GOT3 (cell line): ENCODE measurements at places on chromosomes 13 and 19.

- DNase-seq = no peak
Observed at GRCh38 chr13:21949818-21950429, 279.1 kb downstream of the FGF9 start.

DNA sequence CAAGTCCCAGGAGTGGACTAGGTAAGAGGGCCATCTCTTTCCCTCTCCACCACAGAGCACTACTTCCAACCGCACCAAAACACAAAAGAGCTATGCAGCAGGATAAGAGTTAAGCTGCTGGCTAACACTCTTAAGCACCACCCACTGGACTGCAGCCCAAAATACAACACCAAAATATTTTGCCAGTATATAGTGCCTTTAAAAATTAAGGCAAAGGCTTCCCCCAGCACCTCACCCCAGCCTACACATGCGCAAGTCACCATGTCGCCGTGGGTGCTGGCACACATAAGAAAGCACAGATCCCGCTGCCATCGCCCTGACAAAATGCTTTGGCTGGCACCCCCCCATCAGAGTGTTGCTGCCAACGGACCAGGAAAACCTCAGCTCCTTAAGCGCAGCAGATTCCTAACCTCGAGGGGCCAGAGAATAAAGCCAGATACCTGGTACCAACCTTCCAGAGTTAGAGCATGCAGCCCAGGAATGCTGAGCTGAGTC lies 608.3 kb downstream of the PCDH17 start:
- DNase-seq = no peak

DNA sequence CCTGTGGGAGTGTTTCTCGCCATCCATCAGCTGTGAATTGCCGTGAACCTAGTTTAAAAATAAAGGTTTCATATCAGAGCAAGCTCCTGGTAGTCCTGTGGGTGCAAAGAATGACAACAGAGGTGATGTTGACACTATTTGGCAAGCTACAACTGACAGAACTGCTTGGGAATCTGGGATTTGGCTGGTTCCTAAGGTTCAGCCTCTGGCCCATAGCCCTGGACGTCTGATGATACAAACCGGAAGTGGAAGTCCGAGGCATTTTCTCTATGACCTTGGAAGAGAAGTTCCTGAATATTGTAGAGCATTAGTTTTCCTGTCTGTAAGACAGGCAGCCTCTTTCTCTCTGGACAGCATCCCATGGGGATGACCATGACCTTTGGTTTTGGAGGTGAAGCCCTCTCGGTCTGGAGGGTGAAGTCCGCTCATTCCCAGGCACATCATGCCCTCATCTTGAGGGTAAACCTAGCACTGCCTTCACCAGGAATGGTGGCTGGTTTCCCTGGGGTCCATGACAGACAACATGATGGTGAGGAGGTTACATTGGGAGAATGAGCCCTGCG lies 29.1 kb downstream of the GATAD2A start:
- DNase-seq = no peak

GRCh38 chr13:94384231-94384905 lies 95.1 kb downstream of the DCT start:
- no peak for DNase-seq

DNA sequence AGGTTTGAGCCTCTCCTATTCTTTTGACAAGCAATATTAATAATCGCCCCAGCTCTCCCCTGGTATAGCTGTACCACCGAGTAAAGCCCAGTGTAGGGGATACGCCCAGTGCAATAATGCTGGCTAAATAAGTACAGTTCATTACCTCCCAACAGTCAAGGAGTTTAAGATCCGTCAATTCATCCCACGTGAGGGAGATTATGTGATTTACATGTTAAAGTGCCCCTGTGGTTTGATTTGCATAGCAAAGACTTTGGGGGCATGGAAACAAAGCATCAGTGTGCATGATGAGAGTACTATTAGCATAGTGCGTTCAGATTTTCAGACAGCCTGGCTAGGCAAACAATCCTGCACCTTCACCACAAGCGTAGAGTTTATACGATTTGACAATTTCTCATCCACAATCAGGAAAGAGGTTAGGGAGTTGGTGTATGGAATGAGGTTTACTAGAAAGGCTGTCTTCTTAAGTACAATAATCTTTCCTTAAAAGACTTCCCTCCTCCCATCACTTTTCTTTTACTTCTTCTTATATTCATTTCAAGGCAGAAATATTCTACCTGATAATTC lies 754.0 kb downstream of the DIAPH3 start:
- no peak for DNase-seq

GRCh38 chr13:75587679-75588078 lies 38.1 kb downstream of the UCHL3 start:
- DNase-seq = no peak
